ENCODE measurements at places on chromosomes 1 and 21. TPM values are rescaled to one million over a fixed set of nuclear protein-coding genes. Genes with fewer than 3 reads are reported as not detected.

TTC39A gene
- total RNA-seq: 4.8 TPM

ZSCAN20 gene
- 5.9 TPM for total RNA-seq

DNA sequence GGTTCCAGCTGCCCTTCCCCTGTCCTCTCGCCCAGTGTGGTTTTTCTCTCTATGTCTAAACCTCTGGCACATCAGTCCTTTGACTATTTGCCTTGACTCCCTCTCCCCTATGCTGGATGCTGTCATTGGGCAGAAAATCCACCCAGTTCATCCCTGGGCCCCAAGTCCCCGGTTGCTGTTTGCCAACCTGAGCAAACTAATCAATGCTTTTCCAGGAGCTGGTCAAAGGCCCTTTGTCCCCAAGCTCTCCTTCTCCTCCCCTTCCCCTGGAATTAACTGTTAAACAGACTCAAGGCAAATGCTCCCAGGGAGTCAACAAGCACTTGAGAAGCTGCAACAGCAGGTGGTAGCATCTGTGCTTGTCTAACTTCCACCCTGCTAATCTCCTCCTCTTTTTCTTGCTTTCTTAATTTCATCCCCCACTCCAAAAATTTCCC lies 102.7 kb downstream of the LMX1A start:
- no peak for DNase-seq

AIDA gene
- 29.7 TPM for total RNA-seq

- no peak for DNase-seq
These were observed 7.4 kb downstream of the GJA4 start for GRCh38 chr1:34800214-34800613.

- no peak for DNase-seq
These were observed 2.1 kb downstream of the GPR161 start for GRCh38 chr1:168134642-168135041.

ZNF648 gene
- 0.04 TPM for total RNA-seq

Measured in muscle of leg (tissue), 16 donors.